ENCODE measurements at places on chromosomes 7 and 10. TPM values are rescaled to one million over a fixed set of nuclear protein-coding genes. Genes with fewer than 3 reads are reported as not detected.
A peak's percentile ranks its signal among the peaks of the same experiment; 100 is the strongest.

The CH25H gene
- not detected for total RNA-seq

The VSTM4 gene
- total RNA-seq = 0.31 TPM

The SBDS gene
- total RNA-seq = 26.5 TPM

The JAZF1 gene
- 11.3 TPM for total RNA-seq

DNA sequence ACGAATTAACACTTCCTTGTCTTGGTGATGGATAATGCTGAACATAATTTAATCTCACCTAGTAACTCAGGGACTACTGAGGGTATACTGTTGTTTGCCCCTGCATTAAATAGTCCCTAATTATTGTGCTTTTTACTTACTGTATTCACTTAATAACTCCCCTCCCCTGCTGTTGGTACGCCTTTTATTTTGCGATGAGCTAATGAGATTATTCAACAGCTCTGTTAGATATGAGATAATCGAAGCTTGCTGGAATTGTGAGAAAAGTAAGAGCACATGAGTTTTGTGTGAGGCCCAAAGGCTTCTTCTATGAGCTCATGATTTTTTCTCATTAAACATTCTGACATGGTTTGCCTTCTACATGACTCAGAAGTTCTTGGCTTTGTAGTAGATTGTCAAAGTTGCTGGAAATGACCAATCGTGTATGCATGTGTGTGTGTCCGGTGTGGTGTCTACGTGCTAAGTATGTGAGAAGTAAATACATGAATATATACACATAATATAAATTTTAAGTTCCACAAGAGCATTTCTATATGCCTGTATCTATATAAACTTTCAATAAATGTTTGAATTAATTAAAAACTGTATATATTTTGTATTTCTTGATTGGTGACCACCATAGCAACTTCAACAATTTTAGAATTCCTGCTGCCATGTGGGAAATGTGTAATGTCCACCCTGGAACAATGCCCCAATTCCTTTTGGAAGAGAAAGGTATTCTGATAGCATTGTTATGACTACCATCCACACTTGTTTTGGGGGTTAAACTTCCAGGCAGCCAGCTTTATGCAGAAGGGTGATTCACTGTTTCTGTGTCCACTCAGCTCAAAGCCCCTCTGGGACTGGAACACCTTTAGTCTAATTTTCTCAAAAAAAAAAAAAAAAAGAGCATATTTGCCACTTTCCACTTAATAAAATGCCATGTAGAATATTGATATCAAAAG, 106.2 kb downstream of the SAMD9 start:
- no peak for DNase-seq

DNA sequence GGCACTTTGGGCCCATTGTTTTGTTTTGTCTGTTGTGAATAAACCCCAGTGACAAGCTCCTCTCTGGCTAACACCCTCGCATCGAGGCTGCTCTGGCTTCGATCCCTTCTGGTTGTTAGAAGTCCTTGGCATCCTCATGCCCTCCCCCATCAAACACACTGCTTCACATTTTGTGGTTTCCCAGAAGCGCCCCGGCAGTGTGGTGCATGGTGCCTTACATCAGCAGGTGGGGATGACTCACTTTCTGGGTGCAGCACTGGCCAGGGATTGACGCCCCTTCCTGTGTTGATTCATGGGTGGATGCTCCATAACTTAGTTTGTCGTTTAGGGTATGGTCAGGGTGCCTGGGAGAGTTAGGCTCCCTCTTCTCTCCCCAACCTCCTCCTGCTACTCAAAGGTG, 51.4 kb downstream of the PLPP4 start:
- DNase-seq = no peak

DNA sequence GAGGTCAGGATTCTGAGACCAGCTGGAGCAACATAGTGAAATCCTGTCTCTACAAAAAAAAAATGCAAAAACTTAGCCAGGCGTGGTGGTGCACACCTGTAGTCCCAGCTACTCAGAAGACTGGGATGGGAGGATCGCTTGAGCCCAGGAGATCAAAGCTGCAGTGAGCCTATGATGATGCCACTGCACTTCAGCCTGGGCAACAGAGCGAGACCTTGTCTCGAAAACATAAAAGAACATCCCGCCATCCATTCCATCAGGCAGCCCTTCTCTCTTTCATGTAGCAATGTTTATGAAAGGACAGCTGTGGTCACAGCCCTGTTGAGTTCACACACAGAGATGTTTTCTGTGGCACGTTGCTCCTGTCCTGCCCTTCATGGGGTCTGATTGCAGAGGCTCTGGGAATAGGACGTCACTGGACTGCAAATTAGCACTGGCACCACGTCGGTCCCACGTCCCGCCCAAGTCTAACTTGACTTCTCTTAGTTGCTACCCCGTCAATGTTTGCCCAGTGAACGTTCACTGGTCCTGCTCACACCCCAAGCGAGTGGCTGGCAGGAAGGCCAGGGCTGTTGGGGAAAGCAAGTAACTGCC, 64.5 kb upstream of the MYL10 start:
- peak; percentile 41 for DNase-seq

GRCh38 chr7:87004956-87005355, 54.5 kb downstream of the ELAPOR2 start:
- no peak for DNase-seq

- no peak for DNase-seq
These were observed 48.6 kb upstream of the TES start for GRCh38 chr7:116161728-116162127.

GRCh38 chr10:26138613-26139012, 78.0 kb upstream of the GAD2 start:
- DNase-seq = no peak

GRCh38 chr7:121479466-121479865, 83.4 kb upstream of the FAM3C start:
- no peak for DNase-seq

DNA sequence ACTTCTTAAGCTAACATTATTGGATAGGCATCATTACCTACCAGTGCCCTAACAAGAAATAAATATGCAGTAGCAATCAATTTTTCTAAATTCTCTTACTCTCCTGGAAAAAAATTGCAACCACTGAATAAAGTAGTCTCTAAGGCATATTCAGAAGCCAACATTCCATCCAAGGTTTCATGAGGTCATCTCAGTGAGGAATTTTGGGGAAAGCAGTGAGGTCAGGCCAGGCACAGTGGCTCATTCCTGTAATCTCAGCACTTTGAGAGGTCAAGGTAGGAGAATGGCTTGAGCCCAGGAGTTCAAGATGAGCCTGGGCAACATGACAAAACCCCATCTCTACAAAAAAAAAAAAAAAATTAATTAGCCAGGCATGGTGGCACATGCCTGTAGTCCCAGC, 75.9 kb upstream of the GHITM start:
- no peak for DNase-seq

GRCh38 chr7:70092314-70093204, 494.3 kb downstream of the AUTS2 start:
- no peak for DNase-seq

- no peak for DNase-seq
These were observed 129.8 kb upstream of the RSU1 start for GRCh38 chr10:16947069-16947468.

- DNase-seq = no peak
These were observed 22.4 kb downstream of the GALNTL5 start for GRCh38 chr7:151978616-151979015.

DNA sequence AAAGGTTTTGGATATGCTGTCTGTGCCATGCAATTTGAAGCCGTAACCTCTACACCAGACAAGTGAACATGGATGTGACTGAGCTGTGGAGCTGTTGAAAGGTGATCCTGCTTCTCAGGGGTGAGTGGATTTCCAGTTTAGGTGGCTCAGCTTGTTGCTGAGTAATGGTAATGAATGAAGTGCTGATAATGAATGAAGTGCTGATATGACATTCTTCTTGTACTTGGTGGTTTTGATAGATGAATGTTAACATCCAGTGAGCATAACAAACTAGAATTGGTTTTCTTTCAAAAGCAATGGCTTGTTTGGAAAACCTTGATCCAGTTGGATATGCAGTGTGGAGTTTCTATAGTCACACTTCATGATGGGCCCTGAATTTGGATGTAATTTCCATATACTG, 89.7 kb upstream of the FZD8 start:
- no peak for DNase-seq

DNA sequence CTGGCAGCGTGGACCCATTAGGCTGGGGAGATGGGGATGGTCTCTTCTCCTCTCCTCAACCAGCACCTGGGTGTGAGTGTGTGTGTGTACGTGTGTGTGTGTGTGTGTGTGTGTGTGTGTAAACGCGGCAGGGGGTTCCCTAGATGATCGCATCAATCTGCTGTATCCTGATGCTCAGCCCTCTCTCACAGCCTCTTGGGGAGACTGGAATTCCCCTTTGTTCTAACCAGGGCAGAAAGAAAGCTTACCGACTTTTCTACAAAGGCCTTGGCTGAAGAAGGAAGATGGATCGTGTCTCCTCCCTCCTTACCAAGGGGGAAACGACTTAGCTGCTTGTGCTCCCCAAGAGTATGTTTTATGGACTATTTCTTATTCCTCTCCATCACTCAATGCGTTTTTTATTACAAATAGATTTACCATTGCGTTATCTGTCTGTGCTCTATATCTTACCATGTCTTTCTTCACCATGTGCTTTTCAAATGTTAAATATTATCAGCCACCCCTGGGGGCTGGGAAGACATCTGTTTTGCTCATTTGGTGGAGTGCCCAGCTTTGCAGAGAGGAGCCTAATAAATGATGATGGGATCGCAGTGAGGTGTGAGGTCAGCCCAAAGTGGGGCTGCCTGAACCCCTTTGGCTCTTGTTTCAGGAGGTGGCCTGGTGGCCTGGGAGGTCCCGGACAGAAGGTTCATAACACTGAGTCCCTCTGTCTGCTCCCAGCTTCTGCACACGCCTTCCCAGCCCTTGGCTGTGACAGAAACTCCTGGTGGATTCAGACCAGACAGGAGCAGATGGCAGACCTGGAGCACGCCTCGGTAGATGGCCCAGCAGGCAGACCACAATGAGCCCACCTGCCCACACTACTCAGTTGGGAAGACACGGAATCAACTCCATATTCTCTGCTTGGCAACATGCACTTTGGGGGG, 262.0 kb downstream of the PRPF18 start:
- DNase-seq = no peak

- no peak for DNase-seq
These were observed 151.0 kb upstream of the NEBL start for GRCh38 chr10:21048068-21048467.

GRCh38 chr10:9010093-9010492, 955.6 kb downstream of the GATA3 start:
- no peak for DNase-seq

DNA sequence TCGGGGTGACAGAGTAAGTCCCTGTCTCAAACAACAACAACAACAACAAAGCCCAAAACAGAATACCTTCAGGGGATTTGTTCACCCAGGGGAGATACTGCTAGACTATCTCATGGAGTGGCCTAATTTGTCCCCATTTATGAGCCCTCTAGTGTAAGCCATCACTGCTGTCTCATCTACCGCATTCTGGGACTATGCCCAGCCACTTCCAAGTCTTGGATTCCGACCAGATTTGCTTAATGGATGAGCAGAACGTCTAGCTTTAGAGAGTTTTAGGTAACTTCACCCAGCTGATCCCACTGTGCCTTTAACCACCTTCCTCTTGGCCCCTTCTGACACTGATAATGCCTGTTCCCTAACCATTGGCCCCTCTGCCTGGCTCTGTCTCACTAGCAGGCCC, 47.1 kb downstream of the PAPSS2 start:
- no peak for DNase-seq

- no peak for DNase-seq
These were observed 228.8 kb downstream of the DKK1 start for GRCh38 chr10:52542906-52543305.

- no peak for DNase-seq
These were observed 60.4 kb downstream of the ADD3 start for GRCh38 chr10:110067960-110068770.

DNA sequence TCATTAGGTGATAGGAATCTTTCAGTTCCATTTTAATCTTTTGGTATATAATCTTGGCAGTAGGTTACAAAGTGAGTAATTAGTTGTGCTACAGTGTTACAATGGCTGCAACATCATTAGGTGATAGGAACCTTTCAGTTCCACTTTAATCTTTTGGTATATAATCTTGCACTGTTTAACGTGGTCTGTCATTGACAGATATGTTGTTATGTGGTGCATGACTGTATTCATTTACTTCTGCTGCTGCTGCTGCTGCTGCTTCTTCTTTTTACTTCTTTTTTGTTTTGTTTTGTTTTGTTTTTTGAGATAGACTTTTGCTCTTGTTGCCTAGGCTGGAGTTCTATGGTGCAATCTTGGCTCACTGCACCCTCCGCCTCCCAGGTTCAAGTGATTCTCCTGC, 28.6 kb downstream of the ST7 start:
- DNase-seq = no peak
